CD4-positive, alpha-beta T cell (primary cell): ENCODE measurements at places on chromosomes 11 and 22.

DNA sequence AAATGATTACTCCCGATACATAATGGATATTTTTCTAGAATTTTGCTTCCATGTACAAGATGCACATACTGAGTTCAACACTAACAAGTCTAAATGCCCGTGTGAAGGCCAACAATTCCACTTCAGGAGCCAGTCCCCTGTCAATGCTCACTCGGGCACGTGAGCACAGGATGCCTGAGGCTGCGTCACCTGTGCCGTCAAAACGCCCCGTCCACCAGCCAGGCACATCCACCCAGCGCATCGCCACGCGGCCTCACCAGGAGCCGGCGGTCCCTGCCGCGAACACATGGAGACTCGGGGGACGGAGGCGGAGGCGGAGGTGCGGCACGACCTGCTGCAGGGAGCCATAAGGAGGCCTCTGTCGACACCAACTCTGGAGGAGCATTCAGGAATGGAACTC is 9.8 kb downstream of the TOLLIP start:
- DNase-seq, result no peak

DNA sequence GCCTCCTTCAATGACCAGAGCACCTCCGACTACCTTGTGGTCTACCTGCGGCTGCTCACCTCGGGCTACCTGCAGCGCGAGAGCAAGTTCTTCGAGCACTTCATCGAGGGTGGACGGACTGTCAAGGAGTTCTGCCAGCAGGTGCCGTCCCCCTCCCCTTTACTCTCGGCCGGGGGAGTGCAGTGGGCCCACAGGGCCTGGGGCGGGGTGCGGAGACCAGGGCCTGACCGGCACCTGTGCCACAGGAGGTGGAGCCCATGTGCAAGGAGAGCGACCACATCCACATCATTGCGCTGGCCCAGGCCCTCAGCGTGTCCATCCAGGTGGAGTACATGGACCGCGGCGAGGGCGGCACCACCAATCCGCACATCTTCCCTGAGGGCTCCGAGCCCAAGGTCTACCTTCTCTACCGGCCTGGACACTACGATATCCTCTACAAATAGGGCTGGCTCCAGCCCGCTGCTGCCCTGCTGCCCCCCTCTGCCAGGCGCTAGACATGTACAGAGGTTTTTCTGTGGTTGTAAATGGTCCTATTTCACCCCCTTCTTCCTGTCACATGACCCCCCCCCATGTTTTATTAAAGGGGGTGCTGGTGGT is 11.0 kb downstream of the OTUB1 start:
- no peak for DNase-seq

- no peak for DNase-seq
Measured at GRCh38 chr11:89347071-89347470, 144.1 kb downstream of the NOX4 start.

GRCh38 chr22:22450343-22450839 is 58.2 kb downstream of the ZNF280B start:
- DNase-seq, result no peak

GRCh38 chr22:19457828-19458428 is 10.4 kb upstream of the C22orf39 start:
- DNase-seq, result no peak

DNA sequence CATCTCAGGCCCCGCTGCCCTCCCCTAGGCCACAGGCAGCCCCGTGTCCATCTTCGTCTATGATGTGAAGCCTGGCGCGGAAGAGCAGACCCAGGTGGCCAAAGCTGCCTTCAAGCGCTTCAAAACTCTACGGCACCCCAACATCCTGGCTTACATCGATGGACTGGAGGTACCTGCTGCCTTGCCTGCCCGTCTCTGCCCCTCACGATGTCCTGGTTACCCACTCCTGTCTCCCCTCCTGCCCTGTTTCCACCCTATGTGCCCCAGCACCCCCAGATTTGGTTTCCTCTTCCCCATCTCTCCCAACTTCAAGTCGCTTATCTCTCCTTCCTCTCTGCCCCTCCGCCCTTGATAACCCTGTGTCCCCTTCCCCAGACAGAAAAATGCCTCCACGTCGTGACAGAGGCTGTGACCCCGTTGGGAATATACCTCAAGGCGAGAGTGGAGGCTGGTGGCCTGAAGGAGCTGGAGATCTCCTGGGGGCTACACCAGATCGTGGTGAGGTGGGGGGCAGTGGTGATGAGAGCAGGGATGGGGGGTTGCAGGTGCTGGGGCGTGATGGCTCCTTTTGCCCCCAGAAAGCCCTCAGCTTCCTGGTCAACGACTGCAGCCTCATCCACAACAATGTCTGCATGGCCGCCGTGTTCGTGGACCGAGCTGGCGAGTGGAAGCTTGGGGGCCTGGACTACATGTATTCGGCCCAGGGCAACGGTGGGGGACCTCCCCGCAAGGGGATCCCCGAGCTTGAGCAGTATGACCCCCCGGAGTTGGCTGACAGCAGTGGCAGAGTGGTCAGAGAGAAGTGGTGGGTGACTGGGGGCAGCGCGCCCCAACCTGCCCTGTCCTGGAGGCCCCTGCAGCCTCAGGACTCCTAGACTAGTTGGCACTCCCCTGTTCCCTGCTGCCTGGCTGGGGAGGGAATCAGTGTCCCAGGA is 930 bp downstream of the SCYL1 start:
- DNase-seq, result no peak

DNA sequence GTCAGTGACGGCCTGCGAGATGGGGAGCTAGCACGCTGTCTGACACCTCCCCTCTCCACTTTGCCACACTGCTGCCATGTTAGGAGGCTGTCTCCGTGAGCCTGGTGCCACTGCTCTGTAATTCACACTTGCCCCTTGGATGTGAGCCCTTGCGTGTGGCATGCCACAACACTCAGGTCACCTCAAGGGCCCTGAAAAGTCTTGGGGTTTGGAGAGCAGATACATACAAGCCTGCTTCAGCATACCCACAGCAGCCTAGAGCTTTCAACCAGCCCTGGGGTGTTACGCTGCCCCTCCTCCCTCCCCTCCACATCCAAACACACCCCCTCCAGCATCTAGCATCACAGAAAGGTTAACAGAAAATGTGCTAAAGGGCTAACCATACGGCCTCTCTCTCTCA is 69.5 kb upstream of the TBCEL start:
- no peak for DNase-seq

GRCh38 chr11:122895563-122895962 is 13.0 kb downstream of the JHY start:
- DNase-seq, result no peak

- DNase-seq, result no peak
Measured at GRCh38 chr11:59284773-59285129, 72.0 kb upstream of the MPEG1 start.

DNA sequence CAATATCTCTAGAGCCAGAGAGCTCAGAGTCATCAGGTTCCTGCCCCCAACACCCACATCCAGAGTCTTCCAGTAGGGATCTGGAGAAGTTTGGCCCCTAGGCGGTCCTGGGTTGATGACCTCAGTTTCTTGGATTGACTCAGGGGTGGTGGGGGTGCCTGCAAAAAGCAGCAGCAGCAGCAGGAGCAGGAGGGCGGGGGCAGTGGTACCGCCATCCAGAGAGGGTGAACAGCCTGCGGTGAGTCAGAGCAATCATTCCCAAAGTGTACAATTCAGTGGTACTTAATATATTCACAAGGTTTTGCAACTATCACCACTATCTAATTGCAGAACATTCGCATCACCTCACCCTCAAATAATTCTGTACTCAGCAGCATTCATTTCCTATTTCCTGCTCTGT is 9.9 kb upstream of the SEC14L3 start:
- no peak for DNase-seq

DNA sequence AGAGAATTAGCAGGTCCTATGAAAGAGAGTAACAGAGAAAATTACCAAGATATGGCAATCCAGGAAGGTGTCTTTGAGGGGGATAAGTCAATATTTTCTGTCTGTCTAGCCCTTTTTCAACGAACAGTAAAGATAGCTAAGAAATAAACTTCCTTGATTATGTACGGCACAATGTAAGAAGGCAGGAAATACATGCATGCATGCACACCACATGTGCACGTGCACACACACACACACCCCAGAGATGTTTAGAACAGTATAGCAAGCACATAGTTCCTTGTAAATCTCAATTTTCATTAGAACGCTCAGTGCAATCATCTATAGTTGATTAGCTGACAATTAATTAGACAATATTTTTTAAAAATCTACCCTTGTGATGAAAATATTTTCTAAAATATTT is 74.7 kb downstream of the MPPED2 start:
- no peak for DNase-seq

- DNase-seq, result no peak
Measured at GRCh38 chr11:69940246-69940610, 121.0 kb upstream of the FGF3 start.

DNA sequence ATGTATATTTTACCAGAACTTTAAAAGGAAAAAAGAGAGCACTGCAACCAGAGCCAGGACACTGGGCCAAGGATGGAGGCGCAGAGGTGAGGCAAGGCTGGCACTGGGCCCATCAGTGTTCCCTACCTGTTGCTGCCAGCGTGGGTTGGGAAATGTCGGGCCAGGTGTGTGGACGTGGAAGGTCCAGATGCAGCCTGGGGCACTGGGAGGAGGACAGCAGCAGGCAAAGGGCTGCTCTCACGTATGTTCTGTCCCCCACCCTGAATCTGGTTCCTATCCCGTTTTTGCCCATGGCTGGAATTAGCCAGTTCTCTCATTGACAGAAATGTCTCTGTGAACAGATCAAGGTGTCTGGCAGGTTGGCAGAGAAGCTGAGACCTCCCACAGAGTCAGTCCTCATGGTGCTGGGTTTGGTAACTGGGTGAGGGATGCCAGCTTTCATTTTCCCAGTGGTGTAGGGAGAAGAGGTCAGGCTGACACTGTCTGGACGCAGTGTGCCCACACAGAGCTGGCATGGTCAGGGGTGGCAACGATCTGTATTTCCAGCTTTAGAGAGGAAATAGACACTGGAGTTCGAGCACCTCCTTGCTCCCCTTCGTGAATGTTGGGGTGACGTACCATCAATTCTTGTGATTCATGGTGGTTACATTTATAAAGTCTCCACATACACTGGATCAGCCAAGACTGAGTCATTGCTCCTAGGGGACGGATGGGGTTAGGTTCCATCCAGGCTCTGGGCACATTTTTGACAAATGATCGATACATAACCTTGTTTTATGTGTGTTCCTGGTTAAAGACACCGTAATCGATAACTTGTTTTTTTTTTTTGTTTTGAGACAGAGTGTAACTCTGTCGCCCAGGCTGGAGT is 4.3 kb upstream of the PNPLA3 start:
- DNase-seq, result no peak

DNA sequence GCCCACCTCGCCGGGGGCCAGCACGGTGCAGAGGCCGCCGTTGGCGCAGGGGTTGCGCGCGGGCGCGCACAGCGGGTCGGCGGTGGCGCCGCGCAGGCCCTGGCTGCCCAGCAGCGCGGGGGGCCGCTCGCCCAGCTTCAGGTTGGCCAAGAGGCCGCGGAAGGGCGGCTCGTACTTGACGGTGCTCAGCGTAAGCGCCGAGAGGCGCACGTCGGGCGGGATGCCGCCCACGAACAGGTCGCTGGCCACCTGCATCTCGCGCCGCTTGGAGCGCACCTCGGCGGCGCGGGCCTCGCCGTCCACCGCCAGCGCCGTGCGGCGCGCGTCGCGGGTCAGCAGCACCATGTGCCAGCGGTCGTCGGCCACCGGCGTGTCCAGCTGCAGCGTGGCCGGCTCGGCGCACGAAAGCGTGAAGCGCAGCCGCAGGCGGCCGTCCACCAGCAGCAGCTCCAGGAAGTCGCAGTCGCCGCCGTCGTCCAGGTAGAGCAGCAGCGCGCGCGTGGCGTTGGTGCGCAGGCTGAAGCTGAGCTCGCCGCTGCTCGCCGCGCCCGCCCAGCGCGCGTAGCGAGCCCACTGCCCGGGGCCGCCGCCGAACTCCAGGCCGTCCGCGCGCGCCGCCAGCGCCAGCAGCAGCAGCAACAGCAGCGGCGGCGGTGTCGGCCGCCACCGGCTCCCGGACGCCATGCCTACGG is 9.8 kb downstream of the NRXN2 start:
- DNase-seq, result no peak

DNA sequence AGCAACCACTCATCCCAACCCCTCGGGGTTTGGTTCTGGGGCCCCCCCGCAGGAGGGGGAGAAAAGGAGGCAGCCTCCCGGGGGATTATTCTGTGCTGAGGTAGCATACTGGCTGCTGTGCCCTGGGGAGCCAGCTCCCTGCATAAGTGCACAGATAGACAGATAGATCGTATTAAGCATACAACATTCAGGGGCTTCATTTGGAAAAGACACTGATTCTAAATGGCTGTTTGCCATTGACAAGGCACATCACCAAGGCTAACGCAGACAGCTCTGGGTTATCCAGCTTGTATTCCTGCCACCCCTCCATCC is 547.9 kb downstream of the BUD13 start:
- DNase-seq, result no peak

GRCh38 chr11:128552783-128553661 is 34.3 kb downstream of the ETS1 start:
- DNase-seq, result peak; percentile 72

- DNase-seq, result no peak
Measured at GRCh38 chr11:46673713-46674462, 26.5 kb downstream of the ARHGAP1 start.

DNA sequence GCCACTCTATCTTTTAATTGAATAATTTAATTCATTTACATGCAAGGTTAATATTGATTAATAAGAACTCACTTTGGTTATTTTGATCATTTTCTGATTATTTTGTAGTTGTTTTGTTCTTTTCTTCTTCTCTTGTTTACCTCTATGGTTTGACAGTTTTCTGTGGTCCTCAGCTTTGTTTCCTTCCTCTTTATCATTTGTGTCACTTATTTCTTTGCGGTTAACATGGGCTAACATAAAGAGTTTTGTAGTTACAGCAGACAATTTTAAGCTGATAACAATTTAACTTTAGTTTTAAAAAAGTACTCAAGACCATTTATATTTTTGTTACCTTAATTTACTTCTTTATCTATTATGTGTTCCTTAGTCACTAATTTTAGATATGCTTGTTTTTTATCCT is 1032.8 kb upstream of the RAG2 start:
- no peak for DNase-seq

DNA sequence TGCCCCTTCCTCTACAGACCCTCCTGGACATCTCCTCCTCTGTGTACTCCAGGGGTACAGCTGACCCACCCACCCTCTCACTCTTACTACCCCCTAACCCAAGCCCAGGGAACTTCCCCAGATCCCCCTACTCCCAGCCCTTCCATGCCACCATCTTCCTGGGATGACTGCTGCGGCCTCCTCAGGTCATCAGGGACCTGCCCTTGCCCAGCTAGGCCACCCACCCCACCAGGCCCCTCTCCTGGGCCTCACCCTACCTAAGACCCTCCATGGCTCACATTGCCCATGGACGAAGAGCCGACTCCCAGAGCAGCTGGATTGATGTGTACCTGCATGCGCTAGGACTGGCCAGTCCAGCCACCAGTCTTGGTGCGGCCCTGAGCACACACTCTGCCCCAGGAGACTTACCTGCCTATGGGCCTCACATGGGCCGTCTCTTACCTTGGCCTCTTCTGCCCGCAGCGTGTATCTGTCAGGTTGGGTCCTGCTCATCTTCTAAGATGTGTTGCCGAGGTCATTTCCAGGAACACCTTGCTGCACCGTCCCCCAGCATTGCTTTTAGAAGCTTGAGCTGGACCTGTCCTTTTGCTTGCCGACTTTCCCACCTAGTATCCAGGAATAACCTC is 2.0 kb upstream of the CLDN5 start:
- no peak for DNase-seq

GRCh38 chr22:22182218-22182989 is 62.2 kb upstream of the VPREB1 start:
- no peak for DNase-seq

- DNase-seq, result no peak
Measured at GRCh38 chr11:118620529-118621070, 13.2 kb downstream of the PHLDB1 start.
